ENCODE measurements at places on chromosomes 4 and X. TPM values are rescaled to one million over a fixed set of nuclear protein-coding genes. Genes with fewer than 3 reads are reported as not detected.

DNA sequence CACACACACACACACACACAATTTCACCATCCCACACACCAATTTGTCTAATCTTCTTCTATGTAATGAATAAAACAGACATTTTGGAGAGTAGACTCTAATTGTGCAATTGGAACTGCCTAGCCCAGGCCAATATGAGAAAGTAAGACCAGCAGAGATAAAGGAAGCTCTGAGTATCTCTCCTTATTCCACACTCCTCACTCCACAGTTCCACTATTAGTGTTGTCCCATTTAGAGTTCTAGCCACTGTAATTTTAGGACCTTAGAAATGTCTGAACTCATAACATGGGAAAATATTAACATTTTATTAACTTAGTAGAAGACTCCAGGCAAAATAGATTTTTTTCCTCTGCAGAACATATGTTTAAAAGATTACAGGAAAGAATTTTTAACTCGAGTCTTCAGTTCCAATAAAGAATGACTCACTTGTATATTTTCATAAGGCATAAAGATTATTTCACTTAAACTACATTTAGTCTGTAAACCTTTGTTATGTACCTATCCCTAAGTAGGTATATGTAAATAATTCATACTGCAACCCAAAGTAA is 297.6 kb upstream of the INTU start:
- H3K4me1 ChIP-seq = no peaks in the 10 kb centered on the region
- no peak for DNase-seq
- no peaks in the 10 kb centered on the region for H3K27me3 ChIP-seq
- H3K27ac ChIP-seq = no peak overlapping the region
- no peak overlapping the region for H3K4me3 ChIP-seq
- no peaks in the 10 kb centered on the region for H3K36me3 ChIP-seq

DNA sequence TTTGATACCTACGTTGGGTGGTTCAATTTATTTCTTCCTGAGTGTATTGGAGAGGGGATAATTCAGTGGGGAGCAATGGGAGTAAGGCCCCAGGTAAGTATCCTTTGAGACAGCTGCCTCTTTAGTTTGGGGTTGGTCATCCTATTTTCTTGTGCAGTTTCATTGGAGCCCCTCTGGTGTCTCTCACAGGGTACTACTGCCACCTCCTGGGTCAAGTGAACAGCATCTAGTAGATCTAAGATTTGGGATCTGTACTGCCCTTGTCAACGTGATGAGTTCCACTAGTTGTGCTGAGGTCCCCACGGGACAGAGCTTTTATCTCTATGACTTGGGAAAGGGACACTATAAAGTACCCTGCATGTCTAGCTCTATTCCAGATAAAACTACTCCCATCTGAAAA is 80.6 kb downstream of the PBDC1 start:
- no peaks in the 10 kb centered on the region for H3K27me3 ChIP-seq
- H3K36me3 ChIP-seq = no peaks in the 10 kb centered on the region
- no peaks in the 10 kb centered on the region for H3K4me1 ChIP-seq
- H3K4me3 ChIP-seq = no peak overlapping the region

KIF4A gene
- 34.0 TPM for total RNA-seq

DNA sequence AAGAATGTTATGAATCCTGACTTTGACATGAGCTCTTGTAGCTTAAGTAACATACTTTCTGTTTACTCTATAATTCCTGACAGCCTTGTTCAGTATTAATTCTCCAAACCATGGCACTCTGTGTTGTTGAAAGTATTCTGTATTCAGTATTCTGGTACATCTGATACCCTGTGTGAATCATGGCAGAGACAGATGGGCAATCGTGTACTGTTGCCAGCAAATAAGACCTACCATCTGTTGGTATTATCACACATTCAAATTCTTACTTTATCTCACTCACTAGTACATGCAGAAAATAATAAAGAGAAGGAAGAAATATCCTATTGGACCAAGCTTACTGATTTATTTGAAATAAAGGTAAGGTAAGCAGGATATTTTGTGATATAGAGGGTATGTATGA is 7.9 kb downstream of the MBTPS2 start:
- DNase-seq = no peak
- H3K4me3 ChIP-seq = no peak overlapping the region
- no peaks in the 10 kb centered on the region for H3K4me1 ChIP-seq

GRCh38 chrX:19332983-19333382 is 10.7 kb upstream of the PDHA1 start:
- peaks cover 4% of the 10 kb centered on the region for H3K4me1 ChIP-seq
- H3K36me3 ChIP-seq = no peaks in the 10 kb centered on the region
- no peak for DNase-seq
- no peak overlapping the region for H3K4me3 ChIP-seq

TLR7 gene
- not detected for total RNA-seq

TMPRSS11D gene
- total RNA-seq = not detected

DNA sequence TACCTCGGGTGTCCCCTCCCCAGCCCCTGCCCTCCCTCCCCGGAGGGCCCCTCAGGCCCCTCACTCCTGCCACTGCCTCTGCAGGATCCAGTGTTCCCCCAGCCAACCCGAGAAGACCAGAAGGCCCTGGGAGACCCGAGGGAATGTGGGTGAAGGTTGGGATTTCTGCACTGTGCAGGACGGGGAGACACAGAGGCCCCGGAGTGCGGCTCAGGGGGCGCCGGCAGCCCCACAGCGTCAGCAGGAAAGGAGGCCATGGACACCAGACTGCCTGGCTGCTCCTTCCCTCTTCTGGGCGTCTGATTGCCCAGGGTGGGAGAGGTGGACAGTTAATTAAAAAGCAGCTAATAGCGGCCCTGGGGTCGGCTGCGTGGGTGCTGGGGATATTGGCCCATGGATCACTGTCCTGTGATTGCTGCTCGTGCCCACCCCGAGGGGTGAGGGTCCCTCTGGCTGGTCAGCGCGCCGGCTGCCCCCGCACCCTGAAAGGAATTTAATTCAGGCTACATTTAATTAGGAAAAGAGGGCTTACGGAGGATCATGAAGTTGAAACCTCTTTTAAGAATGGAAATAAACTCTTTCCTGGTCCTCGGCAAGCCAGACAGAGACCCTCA is 57.8 kb upstream of the NKX1-1 start:
- no peak overlapping the region for H3K27ac ChIP-seq
- H3K4me1 ChIP-seq = no peaks in the 10 kb centered on the region
- peaks cover 4% of the 10 kb centered on the region for H3K27me3 ChIP-seq
- H3K4me3 ChIP-seq = no peak overlapping the region
- no peaks in the 10 kb centered on the region for H3K36me3 ChIP-seq

GRCh38 chrX:155995321-155995875 is 2.1 kb upstream of the IL9R start:
- H3K27ac ChIP-seq = peak overlapping the region; percentile 34
- H3K4me3 ChIP-seq = no peak overlapping the region
- peaks cover 2% of the 10 kb centered on the region for H3K27me3 ChIP-seq
- peaks cover 15% of the 10 kb centered on the region for H3K36me3 ChIP-seq

DNA sequence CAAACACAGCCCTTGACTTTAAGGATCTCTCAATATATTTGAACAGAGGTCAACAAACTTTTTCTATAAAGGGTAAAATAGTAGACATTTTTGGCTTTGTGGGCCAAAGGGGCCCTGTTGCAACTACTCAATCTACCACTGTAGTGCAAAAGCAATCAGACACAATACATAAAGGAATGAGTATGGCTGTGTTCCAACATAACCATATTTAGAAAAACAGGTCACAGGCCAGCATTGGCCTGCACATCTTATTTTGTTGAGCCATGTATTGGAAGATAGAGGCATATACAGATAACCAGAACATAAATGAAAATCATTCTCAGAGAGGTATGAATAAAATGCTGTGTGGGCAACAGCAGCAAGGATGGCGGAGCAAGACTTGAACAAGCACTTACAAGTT is 49.8 kb downstream of the MID1 start:
- no peak for DNase-seq
- no peak overlapping the region for H3K27ac ChIP-seq
- no peaks in the 10 kb centered on the region for H3K4me1 ChIP-seq
- H3K36me3 ChIP-seq = no peaks in the 10 kb centered on the region

GRCh38 chrX:135951291-135951690 is 22.5 kb downstream of the MMGT1 start:
- H3K4me3 ChIP-seq = no peak overlapping the region
- no peak for DNase-seq
- H3K27ac ChIP-seq = no peak overlapping the region
- H3K4me1 ChIP-seq = no peaks in the 10 kb centered on the region
- no peaks in the 10 kb centered on the region for H3K27me3 ChIP-seq
- H3K36me3 ChIP-seq = no peaks in the 10 kb centered on the region

DNA sequence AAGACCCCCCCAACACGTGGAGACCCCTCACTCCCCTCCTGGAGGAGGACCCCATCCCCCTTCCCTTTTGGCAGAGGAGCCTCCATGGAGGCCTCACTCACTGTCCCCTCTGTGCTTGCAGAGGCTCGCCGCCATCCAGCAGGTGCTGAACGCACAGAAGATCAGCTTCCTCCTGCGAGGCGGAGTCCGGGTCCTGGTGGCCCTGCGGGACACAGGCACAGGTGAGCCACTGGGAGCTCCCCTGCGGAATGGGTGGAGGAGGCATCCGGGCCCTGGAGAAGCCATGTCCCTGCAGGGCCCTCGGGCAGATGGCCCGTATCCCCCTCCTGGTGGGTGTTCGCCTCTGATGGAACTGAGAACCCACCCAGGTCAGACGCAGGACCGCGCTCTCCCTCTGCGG is 206.5 kb downstream of the AFAP1 start:
- H3K27me3 ChIP-seq = no peaks in the 10 kb centered on the region
- H3K27ac ChIP-seq = no peak overlapping the region
- H3K4me3 ChIP-seq = no peak overlapping the region

TNIP3 gene
- total RNA-seq = 1.2 TPM

DNA sequence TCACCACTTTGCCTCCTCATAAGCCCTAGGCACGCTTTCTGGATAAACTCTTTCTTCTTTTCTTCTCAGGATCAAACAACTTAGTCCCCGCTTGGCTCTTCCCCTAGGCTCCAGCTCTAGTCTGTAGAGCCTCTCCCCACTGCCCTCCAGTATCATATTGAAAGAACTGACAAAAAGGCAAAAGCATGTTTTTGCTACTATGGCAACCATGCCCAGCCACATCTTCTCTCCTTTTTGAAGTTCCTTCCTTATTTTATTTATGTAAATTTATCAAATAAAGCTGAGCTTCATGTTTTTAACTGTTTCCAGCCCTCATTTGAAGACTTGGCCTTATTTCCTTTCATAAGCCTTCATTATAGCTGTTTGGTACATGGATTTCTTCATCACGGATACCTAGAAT is 86.0 kb upstream of the LIMCH1 start:
- H3K27me3 ChIP-seq = no peaks in the 10 kb centered on the region
- H3K36me3 ChIP-seq = no peaks in the 10 kb centered on the region
- no peak overlapping the region for H3K27ac ChIP-seq

HHIP gene
- total RNA-seq = not detected

- H3K4me3 ChIP-seq = no peak overlapping the region
- H3K4me1 ChIP-seq = no peaks in the 10 kb centered on the region
- DNase-seq = no peak
- peaks cover 45% of the 10 kb centered on the region for H3K36me3 ChIP-seq
- no peaks in the 10 kb centered on the region for H3K27me3 ChIP-seq
These were observed 305 bp upstream of the MAB21L2 start for GRCh38 chr4:150581641-150582051.

GRCh38 chrX:80817002-80817401 is 7.3 kb upstream of the BRWD3 start:
- H3K4me1 ChIP-seq = peaks cover 4% of the 10 kb centered on the region
- no peaks in the 10 kb centered on the region for H3K36me3 ChIP-seq
- DNase-seq = no peak

DNA sequence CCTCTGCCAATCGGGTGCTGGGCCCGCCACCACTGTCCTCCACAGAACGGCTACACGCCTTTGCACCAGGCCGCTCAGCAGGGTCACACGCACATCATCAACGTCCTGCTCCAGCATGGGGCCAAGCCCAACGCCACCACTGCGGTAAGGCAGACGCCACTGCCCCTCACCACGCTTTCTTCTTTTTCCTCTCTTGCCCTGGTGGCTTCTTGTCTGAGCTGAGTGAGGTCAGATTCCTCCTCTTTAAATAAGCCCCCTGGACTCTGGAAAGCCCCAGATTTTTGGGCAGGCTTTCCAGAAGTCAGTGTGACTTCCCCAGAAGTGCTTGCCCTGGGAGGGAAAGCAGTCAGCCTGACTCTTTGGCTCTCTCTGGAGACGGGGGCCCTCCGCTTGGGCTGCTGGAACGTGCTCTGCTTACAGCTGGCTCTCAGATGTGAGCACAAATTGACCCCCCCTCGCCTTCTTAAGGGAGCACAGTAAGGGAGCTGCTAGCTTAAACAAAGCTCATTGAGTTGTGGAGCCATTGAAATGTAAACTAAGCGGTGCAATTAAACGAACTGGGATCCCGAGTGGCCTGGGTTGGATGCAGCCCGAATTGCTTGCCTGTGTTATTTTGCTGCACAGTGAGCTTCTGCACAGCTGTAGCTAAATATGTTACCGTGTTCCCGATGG is 243.1 kb downstream of the ANK2 start:
- no peak overlapping the region for H3K4me3 ChIP-seq
- H3K27ac ChIP-seq = no peak overlapping the region
- no peak for DNase-seq

CFP gene
- 18.6 TPM for total RNA-seq

- H3K4me1 ChIP-seq = peaks cover 11% of the 10 kb centered on the region
- peaks cover 25% of the 10 kb centered on the region for H3K36me3 ChIP-seq
- no peak for DNase-seq
- no peak overlapping the region for H3K27ac ChIP-seq
These were observed 29.0 kb downstream of the CHST7 start for GRCh38 chrX:46602468-46603102.

CXorf38 gene
- 23.2 TPM for total RNA-seq

ASB5 gene
- not detected for total RNA-seq

LAGE3 gene
- 28.1 TPM for total RNA-seq

- no peak overlapping the region for H3K4me3 ChIP-seq
- no peak for DNase-seq
- no peaks in the 10 kb centered on the region for H3K4me1 ChIP-seq
- H3K27me3 ChIP-seq = peaks cover 3% of the 10 kb centered on the region
- no peak overlapping the region for H3K27ac ChIP-seq
These were observed 204.9 kb upstream of the GALNT7 start for GRCh38 chr4:172963498-172964294.

GRCh38 chr4:89784686-89785231 is 52.2 kb downstream of the SNCA start:
- H3K4me1 ChIP-seq = peaks cover 3% of the 10 kb centered on the region
- H3K36me3 ChIP-seq = no peaks in the 10 kb centered on the region
- H3K27ac ChIP-seq = no peak overlapping the region
- no peak overlapping the region for H3K4me3 ChIP-seq

DNA sequence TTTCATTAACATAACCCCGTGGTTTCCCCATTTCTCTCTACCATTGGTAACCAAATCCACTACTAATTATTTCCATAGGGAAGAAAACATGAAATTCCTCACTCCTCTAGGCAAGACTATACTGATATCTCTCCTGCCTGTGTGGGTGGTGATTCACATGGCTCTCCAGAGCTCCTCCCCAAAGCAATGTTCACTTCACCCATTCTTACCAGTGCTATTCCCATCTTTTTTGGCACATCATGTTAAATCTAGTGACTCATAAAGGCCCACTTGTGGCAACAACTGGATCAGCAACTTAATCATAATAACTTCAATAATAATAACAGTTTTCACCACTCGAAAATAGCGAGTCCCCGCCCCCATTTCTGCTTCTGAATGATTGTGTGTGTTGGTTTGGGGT is 6.1 kb upstream of the HCCS start:
- H3K27ac ChIP-seq = no peak overlapping the region
- no peaks in the 10 kb centered on the region for H3K27me3 ChIP-seq
- peaks cover 7% of the 10 kb centered on the region for H3K36me3 ChIP-seq
- no peak overlapping the region for H3K4me3 ChIP-seq
- DNase-seq = no peak

NUP62CL gene
- 2.3 TPM for total RNA-seq

NXF2 gene
- total RNA-seq = not detected

- H3K36me3 ChIP-seq = peaks cover 22% of the 10 kb centered on the region
- H3K4me3 ChIP-seq = peak overlapping the region; percentile 61
- H3K27me3 ChIP-seq = no peaks in the 10 kb centered on the region
- peak; percentile 77 for DNase-seq
- peaks cover 62% of the 10 kb centered on the region for H3K4me1 ChIP-seq
- H3K27ac ChIP-seq = peak overlapping the region; percentile 98
These were observed 112.0 kb upstream of the TBL1X start for GRCh38 chrX:9352694-9353411.

EPHA5 gene
- total RNA-seq = not detected

Measured in activated CD4-positive, alpha-beta memory T cell treated with anti-CD3 and anti-CD28 coated beads, Interleukin-2, amount 10 ng/mL, durations not matched to agents 7 days and 5 days (primary cell).